ENCODE measurements at places on chromosomes 2 and 18. TPM values are rescaled to one million over a fixed set of nuclear protein-coding genes. Genes with fewer than 3 reads are reported as not detected.
A peak's percentile ranks its signal among the peaks of the same experiment; 100 is the strongest.

DNA sequence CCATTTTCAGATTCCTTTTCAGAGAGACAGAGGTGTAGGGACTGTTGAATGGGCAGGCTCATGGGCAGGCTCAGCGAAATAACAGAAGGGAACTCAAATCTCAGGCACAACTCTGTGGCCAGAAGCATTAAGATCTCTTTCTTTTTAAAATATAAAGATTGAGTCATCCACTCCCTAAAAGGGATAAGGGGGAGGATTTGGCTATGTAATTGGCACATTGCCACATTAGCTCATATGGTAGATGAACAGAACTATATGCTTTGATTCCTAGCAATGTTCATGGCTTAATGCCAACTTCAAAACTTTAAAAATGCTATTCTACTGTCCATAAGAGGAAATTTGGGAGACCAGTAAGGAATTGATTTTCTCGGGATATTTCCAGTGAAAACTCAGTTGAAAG lies 53.8 kb upstream of the SLC5A7 start:
- DNase-seq, result no peak

NOL4 gene
- 1.3 TPM for total RNA-seq

DNA sequence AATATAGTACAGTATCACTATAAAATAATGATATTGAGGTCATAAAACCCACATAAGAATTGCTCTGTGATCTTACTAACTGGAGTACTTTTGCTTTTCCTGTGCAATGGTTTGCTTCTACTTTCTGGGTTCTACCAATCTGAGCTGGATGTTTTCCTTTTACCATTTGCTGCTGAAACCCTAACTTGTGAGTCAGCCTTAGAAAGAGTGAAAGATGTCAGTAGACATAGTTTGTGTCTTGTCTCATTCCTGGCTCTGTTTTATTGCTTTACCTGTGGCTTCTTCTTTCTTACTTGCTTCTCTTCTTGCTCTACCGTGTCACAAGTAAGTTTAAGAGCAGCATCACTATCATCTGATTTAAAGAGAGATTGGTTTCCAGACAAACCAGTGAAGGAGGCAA lies 61.0 kb downstream of the MBD2 start:
- DNase-seq, result no peak

ADGRF3 gene
- 0.93 TPM for total RNA-seq

GRCh38 chr2:207993151-207993763 lies 32.1 kb downstream of the PLEKHM3 start:
- no peak for DNase-seq

DNA sequence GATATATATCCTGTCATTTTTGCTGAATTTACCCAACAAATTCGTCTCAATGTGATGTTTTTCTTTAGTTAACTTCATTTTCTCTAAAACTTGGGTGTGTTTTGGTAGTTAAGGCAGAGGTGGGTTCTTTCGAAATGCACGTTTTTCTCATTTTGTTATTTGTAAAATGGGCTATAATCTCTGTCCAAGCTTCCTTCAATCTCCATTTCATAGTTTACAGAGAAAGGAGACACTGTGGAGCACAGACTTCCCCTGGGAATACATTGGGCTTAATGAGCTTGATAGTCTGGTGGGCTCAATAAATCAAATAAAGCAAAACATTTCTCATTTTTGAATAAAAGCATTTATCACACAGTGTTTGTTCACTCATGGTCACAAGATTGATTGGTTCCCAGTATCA lies 145.1 kb downstream of the AGPS start:
- no peak for DNase-seq

DNA sequence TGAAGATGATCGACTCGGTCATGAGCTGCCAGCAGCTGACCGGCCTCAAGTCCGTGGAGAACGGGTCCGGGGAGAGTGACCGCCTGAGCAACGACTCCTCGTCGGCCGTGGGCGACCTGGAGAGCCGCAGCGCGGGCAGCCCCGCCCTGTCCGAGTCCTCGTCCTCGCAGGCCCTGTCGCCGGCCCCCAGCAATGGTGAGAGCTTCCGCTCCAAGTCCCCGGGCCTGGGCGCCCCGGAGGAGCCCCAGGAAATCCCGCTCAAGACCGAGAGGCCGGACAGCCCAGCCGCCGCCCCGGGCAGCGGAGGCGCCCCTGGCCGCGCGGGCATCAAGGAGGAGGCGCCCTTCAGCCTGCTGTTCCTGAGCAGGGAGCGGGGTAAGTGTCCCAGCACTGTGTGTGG lies 14.9 kb downstream of the SALL3 start:
- DNase-seq, result no peak

- DNase-seq, result no peak
Observed at GRCh38 chr2:170159060-170159459, 18.9 kb upstream of the MYO3B start.

DNA sequence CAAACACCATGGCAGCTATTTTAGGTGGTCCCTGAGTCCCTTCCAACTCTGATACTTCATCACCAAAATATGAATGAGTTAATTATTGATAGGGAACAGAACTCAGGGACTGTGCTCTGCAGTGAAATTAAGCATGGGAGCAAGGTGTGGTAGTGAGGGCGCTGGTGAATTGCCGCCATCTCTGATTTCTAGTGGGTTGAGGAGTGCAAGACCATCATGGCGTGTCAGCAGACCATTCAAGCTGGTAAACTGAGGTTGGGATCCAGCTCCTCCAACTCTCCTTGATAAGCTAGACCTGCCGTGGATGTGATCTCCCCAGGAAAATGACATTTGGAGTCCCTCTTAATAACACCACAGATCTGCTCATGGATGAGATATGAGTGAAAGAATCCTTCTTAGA lies 70.4 kb downstream of the LYPD1 start:
- DNase-seq, result no peak

- DNase-seq, result peak; percentile 75
Observed at GRCh38 chr2:129554373-129554772, 425.1 kb upstream of the RAB6C start.

- no peak for DNase-seq
Observed at GRCh38 chr2:111111101-111111755, 9.5 kb upstream of the BCL2L11 start.

UCN gene
- total RNA-seq, result 0.59 TPM

- DNase-seq, result no peak
Observed at GRCh38 chr2:9273486-9274130, 67.0 kb downstream of the ASAP2 start.

DNA sequence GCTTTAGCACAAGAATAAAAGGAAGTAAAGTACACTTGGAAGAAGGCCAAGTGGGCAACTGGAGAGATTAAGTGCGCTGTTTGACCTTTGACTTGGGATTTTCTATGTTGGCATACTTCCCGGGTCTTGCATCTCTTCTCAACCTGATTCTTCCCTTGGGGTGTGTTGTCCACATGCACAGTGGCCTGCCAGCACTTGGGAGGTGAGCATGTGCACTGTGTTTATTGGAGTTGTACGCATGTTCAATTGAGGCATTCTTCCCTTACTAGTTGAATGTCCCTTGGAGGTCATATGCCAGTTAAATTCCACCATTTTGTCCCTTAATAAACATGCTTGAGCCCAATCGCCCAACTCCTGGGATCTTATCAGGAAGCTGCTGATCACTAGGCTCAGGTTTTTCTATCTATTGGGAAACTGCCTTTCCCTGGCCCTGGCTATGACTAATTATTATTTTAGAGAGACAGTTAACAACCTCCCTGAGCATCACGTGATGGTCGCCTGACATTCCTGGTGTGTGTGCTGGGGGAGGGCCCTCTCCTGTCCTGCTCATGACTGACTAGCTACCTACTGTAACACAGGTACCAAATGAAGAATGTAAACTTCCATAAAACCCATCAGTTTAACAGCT lies 62.5 kb upstream of the RAPGEF4 start:
- no peak for DNase-seq

- DNase-seq, result no peak
Observed at GRCh38 chr2:238005528-238005927, 38.7 kb downstream of the UBE2F start.

DNA sequence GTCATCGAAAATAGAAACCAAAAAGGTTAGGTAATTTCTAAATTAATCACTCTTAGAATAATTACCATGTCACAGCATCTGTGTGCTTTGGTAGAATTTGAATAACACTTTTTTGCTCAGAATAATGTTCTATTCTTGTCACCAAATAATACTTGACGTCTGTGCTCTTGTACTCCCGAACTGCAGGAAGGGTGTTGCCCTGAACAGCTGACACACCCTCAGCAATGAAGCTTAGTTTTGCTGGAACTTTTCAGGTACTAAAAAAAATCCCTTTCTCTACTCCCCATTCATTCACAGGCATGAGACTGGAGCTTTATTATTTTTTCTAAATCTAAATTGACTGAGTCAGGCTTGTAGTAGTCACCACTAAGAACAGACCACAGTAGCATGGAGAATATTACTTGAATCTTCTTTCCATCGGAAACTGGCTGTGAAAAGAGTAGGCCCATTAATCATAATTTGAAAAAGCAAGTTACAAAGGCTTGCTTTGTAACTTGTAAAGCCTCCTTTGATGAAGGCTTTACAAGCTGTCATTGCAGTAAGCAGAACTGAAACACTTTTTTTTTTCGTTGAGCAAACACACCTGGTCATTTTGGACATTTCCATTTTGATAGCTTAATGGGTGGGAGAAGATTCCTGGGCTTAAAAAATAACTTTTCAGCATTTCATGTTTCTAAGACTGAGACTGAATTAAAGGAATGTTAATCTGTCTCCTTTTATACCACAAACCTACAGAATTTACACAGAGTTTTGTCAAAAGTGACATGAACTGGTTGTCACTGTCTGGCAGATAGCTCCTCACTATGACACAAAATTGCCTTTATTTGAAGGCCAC lies 70.3 kb upstream of the PELI1 start:
- DNase-seq, result no peak

CAPN14 gene
- total RNA-seq, result 0.31 TPM

ERFE gene
- total RNA-seq, result 0.50 TPM

DNA sequence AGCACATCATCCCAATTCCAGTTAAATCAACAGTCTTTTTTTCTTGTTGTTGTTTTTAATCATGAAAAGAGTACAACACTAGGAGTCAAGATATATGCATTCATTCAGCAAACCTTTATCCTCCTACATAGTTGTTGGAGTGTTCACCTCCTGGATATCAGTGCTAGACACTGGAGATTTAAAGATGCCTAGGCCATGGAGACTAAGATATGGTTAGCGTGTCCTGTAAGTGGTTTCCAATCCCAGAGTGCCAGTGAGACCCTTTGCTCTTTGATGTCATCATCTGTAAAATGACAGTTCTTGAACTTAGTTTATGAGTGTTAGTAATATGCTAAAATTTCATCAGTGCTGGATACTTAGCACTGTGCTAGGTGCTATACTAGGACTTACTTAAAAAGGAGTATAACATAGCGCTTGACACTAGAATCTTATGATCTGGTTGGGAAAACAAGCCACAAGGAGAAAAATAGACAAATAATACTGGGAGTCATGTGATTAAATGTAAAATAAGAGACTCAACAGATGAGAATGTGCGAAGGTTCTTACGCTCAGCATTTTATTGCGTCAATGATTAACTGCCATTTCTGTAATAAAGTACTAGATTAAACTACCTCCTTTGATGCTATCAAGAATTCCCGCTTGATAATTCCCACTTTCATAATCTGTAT lies 31.5 kb downstream of the BABAM2 start:
- no peak for DNase-seq
